ENCODE measurements at places on chromosomes 3 and 15.

- DNase-seq: no peak
Measured at GRCh38 chr15:42724276-42724675, 12.7 kb downstream of the CDAN1 start.

DNA sequence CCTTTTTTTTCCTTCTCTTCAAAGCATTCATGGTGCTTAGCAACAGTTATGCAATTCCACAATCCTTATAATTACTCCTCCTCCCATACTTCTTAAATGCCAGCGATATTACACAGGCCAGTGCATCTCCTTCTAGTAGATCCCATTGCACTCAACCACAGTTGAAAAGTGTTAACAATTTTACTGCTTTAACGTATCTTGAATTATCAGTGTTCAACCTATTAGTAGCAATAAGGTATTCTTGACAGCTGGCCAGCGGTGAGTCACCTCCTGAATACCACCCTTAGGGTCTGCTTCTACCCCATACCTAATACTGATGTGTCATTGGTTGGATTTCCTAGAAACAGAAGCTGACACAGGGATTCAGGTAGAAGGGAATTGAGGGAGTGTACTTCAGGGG, 24.0 kb upstream of the TEX9 start:
- DNase-seq: no peak

DNA sequence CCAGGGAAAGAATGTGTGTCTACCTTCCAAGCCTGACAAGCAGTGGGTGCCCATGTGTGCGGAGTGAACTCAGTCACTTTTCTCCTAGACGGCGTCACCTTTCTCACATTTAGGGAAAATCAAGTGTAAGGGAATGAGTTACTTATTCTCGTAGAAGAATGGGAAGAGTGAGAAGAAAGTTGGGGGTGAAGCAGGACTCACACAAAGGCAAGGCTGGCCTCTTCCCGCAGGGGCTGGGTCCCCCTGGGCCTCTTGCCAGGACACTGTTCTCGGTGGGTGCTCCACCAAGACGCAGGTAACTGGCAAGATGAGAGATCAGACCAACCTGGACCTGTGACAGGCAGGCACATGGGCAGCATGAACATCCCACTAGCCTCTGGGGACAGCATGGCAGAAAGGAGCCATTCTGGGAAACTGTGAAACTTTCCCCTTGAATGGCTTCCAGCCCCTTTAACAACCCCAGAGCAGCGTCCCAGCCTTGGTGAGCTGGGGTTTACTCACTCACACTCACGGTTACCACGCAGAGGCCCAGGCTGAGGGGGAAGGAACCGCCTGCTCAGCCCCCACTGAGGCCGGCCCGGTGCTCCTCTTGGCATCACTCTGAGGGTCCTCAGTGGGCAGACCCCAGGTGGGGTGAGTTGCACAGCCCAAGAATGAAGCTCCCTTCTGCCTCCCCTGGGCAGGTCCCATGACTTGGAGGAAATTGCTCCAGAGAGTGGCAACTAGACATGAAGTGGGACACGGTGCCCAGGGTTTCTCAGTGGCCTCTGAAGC, 15.0 kb upstream of the SRP14 start:
- no peak for DNase-seq

GRCh38 chr15:90648137-90649070, 68.7 kb upstream of the BLM start:
- peak; percentile 79 for DNase-seq

- DNase-seq: no peak
Measured at GRCh38 chr3:177772908-177773557, 575.8 kb upstream of the TBL1XR1 start.

- no peak for DNase-seq
Measured at GRCh38 chr3:15110206-15110605, 11.3 kb upstream of the RBSN start.

- no peak for DNase-seq
Measured at GRCh38 chr15:54640873-54641272, 555.9 kb downstream of the RSL24D1 start.

GRCh38 chr3:24195504-24196230, 250.6 kb downstream of the NR1D2 start:
- DNase-seq: no peak

DNA sequence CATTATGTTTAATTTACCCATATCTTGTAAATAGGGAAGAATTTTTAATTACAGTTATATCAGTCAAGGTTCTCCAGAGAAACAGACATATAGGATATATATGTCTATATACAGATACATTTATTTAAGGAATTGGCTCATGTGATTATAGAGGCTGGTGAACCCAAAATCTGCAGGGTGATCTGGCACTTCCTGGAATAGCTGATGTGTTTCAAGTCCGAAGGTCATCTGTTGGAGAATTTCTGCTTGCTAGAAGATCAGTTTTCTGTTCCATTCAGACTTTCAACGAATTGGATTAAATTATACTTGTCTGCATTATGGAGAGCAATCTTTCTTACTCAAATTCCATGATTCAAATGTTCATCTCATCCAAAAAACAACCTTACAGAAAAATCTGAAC, 694.6 kb upstream of the DPPA4 start:
- DNase-seq: no peak

DNA sequence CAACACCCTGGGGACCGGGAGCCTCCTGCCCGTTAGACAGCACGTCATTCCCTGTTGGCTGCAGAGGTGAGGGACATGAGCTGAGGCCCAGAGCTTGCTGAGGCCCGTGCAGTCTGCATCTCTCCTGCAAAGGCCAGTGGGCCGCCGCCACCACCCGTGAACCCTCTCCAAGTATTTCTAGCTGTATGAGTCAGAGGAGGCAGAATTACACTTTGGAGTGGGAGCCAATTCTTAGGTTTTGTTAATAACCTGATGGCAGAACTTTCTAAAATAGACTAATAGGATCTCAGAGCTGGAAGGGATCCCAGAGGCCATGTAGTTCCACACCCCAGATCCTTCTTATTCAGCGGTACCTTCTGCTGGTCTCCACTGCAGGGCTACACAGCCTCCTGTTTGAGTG, 335.2 kb upstream of the CTDSPL start:
- no peak for DNase-seq

DNA sequence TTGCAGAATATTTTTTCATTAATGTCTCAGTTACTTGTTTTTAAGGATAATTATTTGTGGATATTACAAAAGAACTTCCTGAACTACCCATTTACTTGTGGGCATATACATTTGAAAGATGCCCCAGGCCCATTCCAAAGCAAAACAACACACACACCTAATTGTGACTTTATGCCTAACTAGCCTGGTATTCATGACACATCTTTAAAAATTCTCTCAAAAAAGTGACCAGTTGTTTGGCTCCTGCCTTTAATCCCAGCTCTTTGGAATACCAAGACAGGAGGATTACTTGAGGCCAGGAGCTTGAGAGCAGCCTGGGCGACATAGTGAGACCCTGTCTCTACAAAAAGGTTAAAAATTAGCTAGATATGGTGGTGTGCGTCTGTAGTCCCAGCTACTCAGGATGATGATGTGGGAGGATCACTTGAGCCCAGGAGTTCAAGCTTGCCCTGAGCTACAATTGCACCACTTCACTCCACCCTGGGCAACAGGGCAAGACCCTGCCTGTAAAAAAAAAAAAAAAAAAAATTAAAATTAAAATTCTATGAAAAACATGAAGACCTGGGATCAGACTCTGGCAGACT, 51.7 kb upstream of the SLC4A7 start:
- no peak for DNase-seq

DNA sequence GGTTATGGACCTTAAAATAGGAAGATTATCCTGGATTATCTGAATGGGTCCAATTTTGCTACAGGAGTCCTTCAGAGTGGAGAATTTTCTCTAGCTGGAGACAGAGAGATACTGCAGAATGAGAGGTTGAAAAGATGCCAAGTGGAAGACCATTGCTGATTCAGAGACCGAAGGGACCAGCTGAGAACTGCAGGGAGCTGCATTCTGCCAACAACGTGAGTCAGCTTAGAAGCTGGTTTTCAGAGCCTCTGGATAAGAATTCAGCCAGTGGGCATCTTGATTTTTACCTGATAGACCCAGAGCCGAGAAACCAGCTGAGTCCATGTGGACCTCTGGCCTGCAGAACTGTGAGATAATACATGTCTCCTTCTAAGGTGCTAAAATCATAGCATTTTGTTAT, 234.0 kb downstream of the NR2F2 start:
- DNase-seq: no peak

GRCh38 chr15:63805993-63806980, 27.5 kb downstream of the HERC1 start:
- no peak for DNase-seq

- no peak for DNase-seq
Measured at GRCh38 chr15:60583194-60583593, 104.3 kb upstream of the ICE2 start.

GRCh38 chr3:104536715-104537114, 830.0 kb upstream of the ALCAM start:
- no peak for DNase-seq

GRCh38 chr3:4504340-4505261, 11.5 kb downstream of the ITPR1 start:
- no peak for DNase-seq

DNA sequence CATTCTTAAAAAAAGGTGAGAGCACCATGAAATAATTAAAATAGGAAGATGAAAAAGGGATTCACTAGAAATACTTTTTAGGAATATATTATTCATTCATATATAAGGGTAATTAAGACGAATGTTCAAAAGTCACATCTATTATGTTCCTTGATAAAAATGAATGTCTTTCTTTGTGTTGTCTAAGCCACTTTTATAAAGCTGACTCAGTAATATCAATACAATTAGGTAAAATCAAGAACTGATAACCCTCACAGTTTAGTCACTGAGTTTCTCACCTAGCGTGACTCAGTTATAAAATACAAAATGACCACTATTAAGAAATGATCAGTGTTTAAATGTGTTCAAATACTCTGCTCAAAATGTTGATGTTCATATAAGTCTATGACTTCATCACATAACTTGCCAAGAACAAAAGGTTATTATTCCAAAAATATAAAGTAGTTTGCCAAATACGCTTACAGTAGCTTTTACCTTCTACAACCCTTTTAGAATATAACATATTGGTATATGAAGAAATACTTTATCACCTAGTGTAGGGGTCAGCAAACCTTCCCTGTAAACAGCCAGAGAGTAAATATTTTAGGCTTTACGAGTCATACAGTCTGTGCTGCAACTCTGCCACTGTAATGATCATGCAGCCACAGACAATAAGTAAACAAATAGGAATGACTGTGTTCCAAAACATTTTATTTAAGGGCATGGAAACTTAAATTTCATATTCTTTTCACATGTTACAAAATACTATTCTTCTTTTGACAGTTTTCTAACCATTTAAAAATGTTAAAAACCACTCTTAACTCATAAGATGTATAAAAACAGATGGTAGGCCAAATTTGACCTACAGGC, 369.8 kb downstream of the TBC1D5 start:
- DNase-seq: no peak

GRCh38 chr3:134769287-134769868, 25.7 kb upstream of the EPHB1 start:
- no peak for DNase-seq

- DNase-seq: no peak
Measured at GRCh38 chr15:68053001-68053400, 1.1 kb upstream of the PIAS1 start.

GRCh38 chr15:58587486-58587885, 155.7 kb downstream of the LIPC start:
- DNase-seq: no peak

DNA sequence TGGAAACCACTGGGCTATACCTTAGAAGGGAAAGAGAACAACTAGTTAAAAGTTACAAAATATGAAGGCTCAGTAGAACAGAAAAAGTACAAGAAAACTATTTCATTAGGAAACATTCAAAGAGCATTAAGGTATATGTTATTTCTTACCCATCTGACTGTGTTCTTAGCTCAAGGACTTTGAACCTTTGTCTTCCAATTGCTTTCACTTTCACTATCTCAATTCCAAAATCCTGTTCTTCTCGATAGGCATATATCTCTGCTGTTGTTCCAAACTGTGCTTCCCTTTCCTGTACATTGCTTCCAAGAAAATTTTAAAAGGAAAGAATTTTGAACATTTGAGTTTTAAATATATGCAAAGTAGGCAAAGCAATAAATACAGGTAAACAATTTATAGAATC, 6.9 kb downstream of the CRBN start:
- no peak for DNase-seq

- DNase-seq: no peak
Measured at GRCh38 chr15:39578851-39579486, 1.9 kb upstream of the THBS1 start.

GRCh38 chr3:45748068-45748467, 48.3 kb downstream of the SLC6A20 start:
- no peak for DNase-seq

- DNase-seq: peak; percentile 41
Measured at GRCh38 chr3:66472313-66473134, 28.3 kb downstream of the LRIG1 start.

GRCh38 chr3:113271189-113271588, 59.8 kb downstream of the BOC start:
- DNase-seq: no peak

- DNase-seq: no peak
Measured at GRCh38 chr15:59292442-59293151, 80.1 kb downstream of the MYO1E start.

DNA sequence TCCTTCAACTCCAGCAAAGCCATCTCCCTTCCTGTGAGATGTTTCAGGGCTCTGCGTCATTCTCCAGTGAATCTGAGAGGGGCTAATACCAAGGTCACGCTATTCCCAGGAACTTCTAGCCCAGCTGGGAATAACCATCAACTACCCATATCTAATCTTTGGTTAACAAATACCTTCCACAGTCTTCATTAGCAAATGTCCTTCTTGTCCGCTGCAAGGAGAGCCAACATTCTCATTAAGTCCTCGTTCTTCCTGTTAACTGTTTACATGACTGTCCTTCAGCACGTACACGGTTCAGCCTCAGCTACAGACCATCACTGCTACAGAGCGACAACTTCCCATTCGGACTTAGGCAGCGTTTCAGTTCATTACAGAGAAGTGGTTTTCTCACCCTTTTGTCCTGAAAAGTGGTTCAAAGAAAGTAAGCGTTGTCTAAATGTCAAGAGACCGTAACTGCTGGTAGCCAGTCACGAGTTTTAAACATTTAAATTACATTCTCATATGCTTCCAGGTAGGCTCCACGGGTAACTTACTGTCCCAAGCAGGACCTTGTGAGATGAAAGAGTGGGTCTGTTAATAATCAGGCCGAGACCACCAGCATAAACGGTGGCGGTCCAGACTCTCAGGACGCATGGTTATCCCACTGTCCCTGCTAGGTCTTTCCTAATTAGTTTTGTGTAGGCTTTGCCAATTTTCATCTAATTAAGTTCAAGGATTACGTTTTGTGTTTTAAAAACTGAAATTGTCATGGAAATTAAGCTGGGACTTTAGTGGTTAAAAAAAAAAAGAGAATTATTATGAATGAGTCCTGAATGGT, 63.8 kb downstream of the CHSY1 start:
- DNase-seq: no peak

- DNase-seq: no peak
Measured at GRCh38 chr15:49620199-49620598, 419 bp downstream of the FAM227B start.

DNA sequence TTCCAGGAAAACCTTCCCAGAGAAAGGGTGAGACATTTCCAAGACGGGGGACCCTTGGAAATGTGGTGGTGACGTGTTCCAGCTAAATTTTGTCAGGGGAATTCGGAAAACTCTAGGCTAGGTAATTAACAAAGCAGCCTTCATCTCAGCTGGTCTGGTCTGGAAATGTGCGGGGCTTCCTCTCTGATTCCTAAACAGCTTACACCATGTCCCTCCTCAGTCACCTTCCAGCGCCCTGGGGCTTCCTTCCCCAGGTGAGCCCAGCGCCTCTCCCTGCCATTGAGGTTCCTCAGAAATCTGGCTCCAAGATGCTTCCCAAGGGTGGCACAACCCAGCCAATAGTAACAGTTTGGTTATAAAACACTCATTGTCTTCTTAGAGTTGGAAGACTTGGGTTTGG, 571 bp downstream of the ACAD9 start:
- no peak for DNase-seq

Data from activated T-helper 2 cell treated with anti-CD3 and anti-CD28 coated beads, Interferon-gamma antibody, Interleukin-2, Interleukin-4, amounts not matched to agents 10 μg/mL and 5 μg/mL and 100 μg/mL, durations not matched to agents 14 hours and 24 hours and 36 hours (primary cell).